ENCODE measurements at places on chromosomes 4 and X. TPM values are rescaled to one million over a fixed set of nuclear protein-coding genes. Genes with fewer than 3 reads are reported as not detected.

Gene ARMCX4
- 13.3 TPM for total RNA-seq

Gene DTHD1
- total RNA-seq = 1.4 TPM

GRCh38 chr4:108313546-108314339 is 145.0 kb upstream of the LEF1 start:
- H3K4me1 ChIP-seq = peaks cover 14% of the 10 kb centered on the region
- DNase-seq = no peak
- no peak overlapping the region for H3K27ac ChIP-seq

DNA sequence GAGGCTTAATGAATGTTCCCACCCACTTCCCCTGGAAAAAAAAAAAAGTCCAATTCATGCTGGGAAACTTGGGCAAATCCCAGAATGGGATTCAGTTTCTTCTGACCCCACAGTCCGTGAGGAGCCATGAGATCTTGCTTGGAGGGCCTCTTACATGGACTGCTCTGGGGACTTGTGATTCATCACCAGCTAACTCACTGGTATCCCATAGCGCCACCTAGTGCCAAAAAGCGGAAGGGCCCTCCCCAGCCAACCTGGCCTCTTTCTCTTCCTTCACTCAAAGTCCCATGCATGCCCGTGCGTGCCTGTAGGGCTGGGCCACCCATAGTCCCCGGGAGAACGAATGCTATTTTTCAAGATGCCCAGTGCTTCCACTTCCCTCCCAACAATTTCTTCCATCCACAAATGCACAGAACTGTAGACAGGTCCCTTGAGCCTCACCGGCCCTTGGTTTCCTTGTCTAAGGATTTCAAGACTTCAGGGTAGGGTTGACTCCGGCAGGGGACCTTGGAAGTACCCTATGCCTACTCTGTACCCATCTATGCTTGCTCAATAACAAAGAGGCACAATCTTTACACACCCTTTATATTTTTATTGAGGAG is 5.1 kb downstream of the RTL5 start:
- H3K4me3 ChIP-seq = no peak overlapping the region
- no peaks in the 10 kb centered on the region for H3K36me3 ChIP-seq
- peak; percentile 79 for DNase-seq
- H3K27ac ChIP-seq = no peak overlapping the region
- peaks cover 55% of the 10 kb centered on the region for H3K4me1 ChIP-seq

GRCh38 chr4:28686618-28687017 is 1826.0 kb downstream of the STIM2 start:
- DNase-seq = no peak
- no peaks in the 10 kb centered on the region for H3K27me3 ChIP-seq
- no peaks in the 10 kb centered on the region for H3K4me1 ChIP-seq
- H3K27ac ChIP-seq = no peak overlapping the region
- no peaks in the 10 kb centered on the region for H3K36me3 ChIP-seq
- no peak overlapping the region for H3K4me3 ChIP-seq

DNA sequence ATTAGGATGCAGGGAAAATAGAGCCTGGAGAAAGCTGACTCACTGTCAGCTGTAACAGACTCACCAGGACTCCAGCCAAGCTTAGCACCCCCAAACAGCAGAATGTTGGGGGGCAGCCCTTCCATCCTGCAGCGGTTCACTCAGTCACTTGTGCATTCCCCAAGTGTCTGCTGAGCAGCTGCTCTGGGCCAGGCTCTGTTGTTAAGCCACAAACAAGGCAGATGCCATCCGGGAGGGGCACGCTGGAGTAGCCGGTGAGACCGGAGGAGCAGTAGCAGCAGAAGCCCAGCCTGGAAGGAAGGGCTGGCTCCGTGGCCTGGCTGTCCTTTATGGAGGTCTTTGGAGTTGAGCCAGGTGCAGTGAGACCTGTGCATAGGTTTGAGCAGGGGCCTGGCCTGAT is 22.0 kb downstream of the CCNQ start:
- H3K4me3 ChIP-seq = no peak overlapping the region
- no peak for DNase-seq
- H3K4me1 ChIP-seq = peaks cover 2% of the 10 kb centered on the region
- H3K27ac ChIP-seq = no peak overlapping the region
- no peaks in the 10 kb centered on the region for H3K36me3 ChIP-seq
